Aorta (tissue), 5 donors: ENCODE measurements at places on chromosomes 1 and 21. TPM values are rescaled to one million over a fixed set of nuclear protein-coding genes. Genes with fewer than 3 reads are reported as not detected.

FCRL4 gene
- total RNA-seq: not detected

C1orf185 gene
- not detected for total RNA-seq

CFHR5 gene
- total RNA-seq: not detected

FCAMR gene
- not detected for total RNA-seq

C8B gene
- total RNA-seq: not detected

NUP133 gene
- 37.3 TPM for total RNA-seq

ASCL5 gene
- not detected for total RNA-seq

CD160 gene
- total RNA-seq: not detected

S1PR1 gene
- 51.3 TPM for total RNA-seq

ERG gene
- 113 TPM for total RNA-seq
